ENCODE measurements at places on chromosomes 6 and 20. TPM values are rescaled to one million over a fixed set of nuclear protein-coding genes. Genes with fewer than 3 reads are reported as not detected.

DNA sequence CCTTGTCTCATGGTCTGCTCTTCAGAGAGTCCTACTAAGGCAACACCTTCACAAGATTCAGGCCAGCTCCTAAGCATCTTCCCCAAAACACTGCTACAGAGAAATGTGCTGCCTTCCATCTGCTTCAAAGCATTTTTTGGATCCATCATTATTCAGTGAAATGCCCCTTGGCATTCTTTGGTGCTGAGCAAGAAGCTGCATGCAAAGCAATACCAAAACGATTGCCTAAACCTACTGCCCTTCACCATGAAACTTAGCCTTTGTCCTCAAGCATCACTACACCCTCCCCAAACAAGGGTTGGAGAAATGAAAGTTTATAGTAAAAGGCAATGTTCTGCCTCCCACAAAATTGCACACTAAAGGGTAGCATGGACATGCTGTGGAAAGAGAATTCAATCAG is 93.5 kb downstream of the SNAP25 start:
- DNase-seq = no peak

The SULF2 gene
- 110 TPM for total RNA-seq

- DNase-seq = no peak
Observed at GRCh38 chr20:62576815-62577489, 65.4 kb upstream of the SLCO4A1 start.

GRCh38 chr20:16308754-16309153 is 264.5 kb downstream of the KIF16B start:
- DNase-seq = no peak

The DOK5 gene
- total RNA-seq = not detected

DNA sequence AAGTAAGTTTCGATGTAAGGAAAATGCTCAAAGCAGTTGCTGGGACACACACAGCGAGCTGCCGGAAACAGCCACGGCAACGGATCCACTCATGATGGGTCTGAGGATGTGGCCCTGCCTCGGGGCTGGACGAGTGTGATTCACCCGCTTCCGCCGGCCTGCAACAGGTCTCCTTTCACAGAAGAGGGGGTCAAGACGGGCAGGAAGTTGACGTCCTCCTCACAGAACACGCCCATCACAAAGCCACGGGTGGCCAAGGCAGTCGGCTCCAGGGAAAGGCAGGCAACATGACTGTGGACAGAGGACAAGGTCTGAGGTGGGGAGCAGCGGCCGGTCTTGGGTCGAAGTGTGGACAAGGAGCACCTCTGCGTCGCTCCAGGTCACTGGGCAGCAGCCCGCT is 29.9 kb upstream of the SMOC2 start:
- no peak for DNase-seq

The SMLR1 gene
- total RNA-seq = 22.2 TPM

- peak; percentile 32 for DNase-seq
Observed at GRCh38 chr20:24768201-24768636, 180.8 kb upstream of the CST7 start.

DNA sequence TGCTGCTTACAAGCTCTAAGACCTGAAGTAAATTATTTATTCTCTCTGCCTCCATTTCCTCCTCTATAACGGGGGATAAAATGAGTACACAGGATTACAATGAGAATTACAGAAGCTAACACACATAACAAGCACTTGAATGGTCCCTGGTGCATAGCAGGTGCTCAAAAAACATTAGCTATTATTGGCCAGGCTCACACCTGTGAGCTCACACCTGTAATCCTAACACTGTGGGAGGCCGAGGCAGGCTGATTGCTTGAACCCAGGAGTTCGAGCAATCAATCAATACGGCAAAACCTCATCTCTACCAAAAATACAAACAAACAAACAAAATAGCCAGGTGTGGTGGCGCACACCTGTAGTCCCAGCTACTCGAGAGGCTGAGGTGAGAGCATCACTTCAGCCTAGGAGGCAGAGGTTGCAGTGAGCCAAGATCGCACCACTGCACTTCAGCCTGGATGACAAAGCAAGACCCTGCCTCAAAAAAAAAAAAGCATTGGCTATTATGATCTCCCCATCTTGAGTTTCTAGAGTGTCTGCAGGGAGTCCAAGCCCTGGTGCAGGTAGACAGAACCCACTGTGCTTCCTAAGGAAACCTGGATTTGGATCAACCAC is 68.1 kb downstream of the PREX1 start:
- no peak for DNase-seq

- DNase-seq = no peak
Observed at GRCh38 chr6:106080763-106081095, 5.4 kb upstream of the PRDM1 start.

GRCh38 chr6:117595099-117595923 is 7.0 kb downstream of the GOPC start:
- no peak for DNase-seq

DNA sequence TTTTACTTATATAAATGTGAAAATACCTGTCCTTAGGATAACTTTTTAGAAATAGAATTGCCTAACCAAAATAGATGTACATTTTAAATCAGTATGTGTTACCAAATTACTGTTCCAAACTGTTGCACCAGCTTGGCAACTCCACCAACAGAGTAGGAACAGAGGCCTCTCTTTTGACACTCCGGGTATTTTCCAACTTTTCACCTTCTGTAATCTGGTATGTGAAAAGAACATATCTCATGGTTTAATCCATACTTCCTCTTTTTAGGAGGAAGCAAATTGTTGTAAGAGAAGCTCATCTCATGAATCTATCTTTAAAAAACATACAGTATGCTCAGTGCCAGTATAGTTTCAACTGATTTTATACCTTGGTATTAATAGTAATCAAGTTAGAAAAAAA is 24.9 kb downstream of the RNF144B start:
- DNase-seq = no peak

DNA sequence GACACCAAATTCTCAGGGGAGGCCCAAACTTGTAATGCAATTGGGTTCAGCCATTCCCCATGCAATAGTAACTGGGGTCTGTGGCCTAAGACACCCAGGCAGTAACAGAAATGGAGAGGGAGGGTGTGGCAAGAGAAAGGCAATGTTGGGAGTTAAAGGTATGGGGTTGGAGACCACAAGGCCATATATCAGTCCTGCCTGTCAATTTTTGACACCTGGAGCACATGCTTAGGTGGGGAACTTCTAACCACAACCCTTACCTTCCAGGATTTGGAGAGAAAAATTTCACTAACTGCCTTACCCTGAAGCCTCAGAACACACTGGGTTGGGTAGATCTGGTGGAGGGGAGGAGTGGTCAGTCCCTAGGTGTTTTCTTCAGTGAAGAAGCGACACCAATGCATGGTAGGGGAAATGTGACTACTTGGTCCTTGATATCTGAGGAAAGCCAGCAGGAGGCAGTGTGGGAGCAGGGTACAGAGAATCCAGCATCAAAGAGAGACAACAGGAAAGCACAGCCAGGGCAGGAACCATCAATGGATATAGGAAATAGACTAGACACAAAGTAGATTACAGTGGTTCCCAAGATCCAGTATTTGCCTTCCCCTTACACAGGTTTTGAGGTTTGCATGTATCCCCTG is 6.8 kb upstream of the USP49 start:
- DNase-seq = no peak

- no peak for DNase-seq
Observed at GRCh38 chr6:142542704-142543233, 241.0 kb downstream of the ADGRG6 start.
